Forelimb muscle (tissue), 1 donor: ENCODE measurements at places on chromosomes 7 and 10. TPM values are rescaled to one million over a fixed set of nuclear protein-coding genes. Genes with fewer than 3 reads are reported as not detected.

- DNase-seq = no peak
These were observed 83.2 kb upstream of the SFMBT2 start for GRCh38 chr10:7493996-7494395.

TMEM178B gene
- 0.43 TPM for polyA plus RNA-seq

DNA sequence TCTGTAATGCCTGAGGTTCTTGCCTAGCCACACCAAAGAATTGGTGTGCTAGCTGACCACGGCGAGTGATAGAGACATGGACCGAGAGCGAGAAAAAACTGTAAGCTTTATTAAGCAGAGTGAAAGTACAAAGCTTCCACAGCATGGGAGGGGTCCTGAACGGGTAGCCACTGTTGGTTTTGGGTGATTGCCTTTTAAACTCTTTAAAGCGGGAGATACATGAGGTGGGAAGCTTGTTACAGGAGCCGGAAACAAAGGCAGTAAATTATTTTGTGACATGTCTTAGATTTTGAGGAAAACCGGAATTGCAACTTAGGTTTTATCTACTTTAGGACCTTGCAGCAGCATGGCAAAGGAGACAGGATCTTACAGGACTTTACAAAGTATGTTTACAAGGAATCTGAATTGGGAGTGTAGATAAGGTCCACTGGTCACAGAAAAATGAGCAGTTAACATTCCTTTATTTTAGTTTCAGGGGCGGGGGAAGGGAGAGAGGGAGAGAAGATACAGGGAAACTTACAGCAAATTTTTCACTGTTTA, 252.7 kb upstream of the MBL2 start:
- DNase-seq = no peak

- DNase-seq = no peak
These were observed 16.2 kb upstream of the BLNK start for GRCh38 chr10:96287392-96288105.

DNA sequence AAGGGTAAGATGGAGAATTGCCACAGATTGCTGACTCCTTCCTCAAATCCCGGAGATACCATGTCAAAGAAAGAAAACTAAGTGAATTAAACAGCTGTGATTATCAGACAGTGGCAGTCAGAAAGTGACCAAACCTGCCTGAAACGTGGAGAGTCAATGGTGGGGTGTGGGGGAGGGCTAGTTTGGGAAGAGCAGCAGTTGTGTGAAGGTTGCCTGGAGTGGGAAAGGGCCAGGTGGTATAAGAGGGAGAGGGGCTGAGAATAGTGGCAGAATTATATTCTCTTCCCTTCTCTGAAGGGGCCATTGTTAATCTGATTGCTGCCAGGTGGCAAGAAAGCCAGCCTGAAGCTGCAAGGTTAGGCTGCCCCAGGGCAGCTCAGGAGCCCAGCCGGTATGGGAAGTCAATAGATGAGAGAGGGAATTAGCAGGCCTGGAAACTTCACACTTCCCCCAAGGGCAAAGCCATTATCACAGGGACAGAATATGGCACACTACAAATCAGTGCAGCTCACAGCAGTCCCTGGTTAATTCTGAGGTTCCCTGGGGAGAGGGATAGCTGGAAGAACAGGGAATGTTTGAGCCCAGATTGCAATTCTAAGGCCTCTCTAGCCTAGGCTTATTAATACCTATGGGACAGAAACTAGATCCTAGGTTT, 83.9 kb upstream of the ITGB1 start:
- no peak for DNase-seq

GRCh38 chr7:18721429-18721828, 225.9 kb downstream of the HDAC9 start:
- DNase-seq = no peak

NPSR1 gene
- polyA plus RNA-seq = 0.38 TPM

- no peak for DNase-seq
These were observed 3.1 kb downstream of the HNRNPA2B1 start for GRCh38 chr7:26197153-26198115.

- no peak for DNase-seq
These were observed 92.0 kb upstream of the MKLN1 start for GRCh38 chr7:131235489-131236317.

DNA sequence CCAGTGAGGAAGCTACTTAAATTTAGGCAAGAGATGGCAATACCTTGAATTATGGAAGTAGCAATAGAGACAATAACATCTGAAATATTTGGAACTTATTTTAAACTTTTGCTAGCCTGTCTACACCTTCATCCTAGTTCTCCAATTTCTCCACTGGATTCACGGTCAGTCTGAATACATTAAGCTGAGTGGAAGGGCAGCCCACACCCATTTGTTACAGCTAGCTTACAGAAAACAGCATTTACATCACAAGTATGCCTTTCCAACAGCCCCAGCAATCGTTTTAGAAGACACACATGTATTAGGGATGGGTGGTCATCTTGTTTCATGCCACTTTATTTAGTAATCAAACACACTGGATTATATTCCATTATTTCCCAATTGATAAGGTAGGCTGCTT, 16.7 kb downstream of the EPC1 start:
- no peak for DNase-seq

- DNase-seq = no peak
These were observed 126.3 kb downstream of the LRRC18 start for GRCh38 chr10:48813291-48813690.

NHLRC2 gene
- 16.1 TPM for polyA plus RNA-seq

DNA sequence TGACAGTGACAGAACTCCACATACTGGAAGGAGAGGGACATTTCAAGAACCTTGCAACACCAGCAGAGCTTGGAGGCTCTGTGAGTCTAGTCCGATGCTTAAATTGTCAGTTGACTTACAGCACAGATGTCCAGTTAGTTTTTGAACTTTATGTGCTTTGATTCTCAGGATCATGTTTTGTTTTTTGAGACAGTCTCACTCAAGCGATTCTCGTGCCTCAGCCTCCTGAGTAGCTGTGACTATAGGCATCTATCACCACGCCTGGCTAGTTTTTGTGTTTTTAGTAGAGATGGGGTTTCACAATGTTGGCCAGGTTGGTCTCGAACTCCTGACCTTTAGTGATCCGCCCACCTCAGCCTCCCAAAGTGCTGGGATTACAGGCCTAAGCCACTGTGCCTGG, 31.8 kb upstream of the STEAP4 start:
- DNase-seq = no peak

DNA sequence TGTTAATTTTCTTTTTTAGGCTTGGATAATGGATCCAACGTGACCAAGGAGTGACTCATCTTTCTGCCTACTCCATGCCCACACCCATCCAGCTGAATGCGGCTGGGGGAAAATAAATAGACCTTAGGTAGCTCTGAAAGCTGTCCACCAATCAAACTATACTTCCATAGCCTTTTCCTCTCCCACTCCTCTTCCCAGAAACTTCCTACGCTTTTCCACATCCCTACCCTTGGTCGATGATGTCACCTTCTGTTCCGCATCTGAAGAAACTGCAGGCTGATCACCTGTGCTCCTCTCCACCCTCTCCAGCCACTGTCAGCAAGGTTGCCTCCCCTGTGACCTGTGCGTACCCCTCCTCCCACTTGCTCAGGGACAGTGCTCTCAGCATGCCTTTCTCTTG, 359.8 kb upstream of the KLF6 start:
- no peak for DNase-seq

GRCh38 chr10:2981361-2981801, 86.0 kb upstream of the PFKP start:
- no peak for DNase-seq

INPP5A gene
- 51.2 TPM for polyA plus RNA-seq

GRCh38 chr7:46173476-46174195, 252.6 kb upstream of the IGFBP3 start:
- no peak for DNase-seq

DNA sequence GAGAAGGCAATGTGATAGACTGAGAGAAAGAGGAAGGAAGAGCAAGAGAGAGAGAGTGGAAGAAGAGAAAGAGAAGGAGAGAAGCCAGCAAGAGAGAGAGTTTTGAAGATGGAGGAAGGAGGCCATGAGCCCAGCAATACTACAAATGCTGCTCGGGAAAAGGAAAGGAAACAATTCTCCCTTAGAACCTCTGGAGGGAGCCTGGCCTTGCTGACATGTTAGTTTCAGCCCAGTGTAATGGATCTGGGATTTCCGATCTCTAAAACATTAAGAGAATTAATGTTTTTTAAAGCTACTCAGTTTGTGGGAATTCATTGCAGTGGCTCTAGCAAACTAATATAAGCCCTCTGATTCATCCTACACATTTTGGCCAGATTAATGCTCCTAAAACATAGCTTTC, 206.8 kb upstream of the MTPN start:
- no peak for DNase-seq

- no peak for DNase-seq
These were observed 35.8 kb downstream of the FOXL3 start for GRCh38 chr7:325811-326210.

MBL2 gene
- not detected for polyA plus RNA-seq

DNA sequence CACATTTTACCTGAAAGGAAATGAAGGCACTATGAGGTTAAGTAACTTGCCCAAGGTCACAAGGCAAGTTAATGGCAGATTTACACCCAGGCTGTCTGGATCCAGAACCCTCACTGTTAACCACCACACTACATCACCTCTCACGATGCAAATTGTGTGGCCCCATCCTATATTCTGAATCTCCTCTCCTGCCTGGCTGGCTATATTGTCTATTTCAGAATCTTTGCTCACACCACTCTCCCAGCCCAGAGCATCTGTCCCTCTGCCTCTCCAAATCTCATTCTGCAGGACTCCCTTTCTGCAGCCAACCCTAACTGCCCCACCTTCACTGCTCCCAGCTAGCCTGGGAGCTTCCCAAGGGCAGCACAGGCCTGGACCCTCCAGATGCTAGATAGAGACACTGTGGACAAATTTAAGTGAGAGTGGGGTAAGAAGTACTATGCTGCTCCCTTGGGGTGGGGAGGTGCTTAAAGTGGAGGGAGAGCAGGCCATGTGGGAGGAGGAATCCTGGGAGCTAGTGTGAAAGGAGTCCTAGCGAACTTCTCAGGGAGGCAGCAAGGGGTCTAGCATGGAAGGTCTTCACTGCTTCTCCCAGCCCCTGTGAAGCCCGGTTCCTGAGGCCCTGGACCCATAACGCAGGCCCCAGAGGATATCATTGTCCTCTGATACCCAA, 786 bp downstream of the CUEDC2 start:
- no peak for DNase-seq

DNA sequence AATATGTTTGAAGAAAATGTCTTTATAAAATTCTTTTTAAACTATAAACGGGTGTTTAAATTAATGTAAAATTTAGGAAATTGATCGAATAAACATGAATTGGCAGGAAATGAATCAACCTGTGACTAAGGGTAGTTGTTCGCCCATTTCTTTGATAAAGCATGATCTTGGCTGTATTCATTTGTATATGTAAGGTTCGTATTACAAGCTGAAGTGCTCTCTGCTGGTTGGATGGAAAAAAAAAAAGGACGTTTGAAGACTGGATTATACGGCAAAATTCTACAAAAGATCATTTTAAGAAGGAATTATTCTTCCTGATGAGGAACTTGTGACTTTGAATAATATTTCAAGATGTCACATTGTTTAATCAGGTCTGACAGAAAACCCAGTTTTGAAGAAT, 185.4 kb upstream of the ANK3 start:
- DNase-seq = no peak

DNA sequence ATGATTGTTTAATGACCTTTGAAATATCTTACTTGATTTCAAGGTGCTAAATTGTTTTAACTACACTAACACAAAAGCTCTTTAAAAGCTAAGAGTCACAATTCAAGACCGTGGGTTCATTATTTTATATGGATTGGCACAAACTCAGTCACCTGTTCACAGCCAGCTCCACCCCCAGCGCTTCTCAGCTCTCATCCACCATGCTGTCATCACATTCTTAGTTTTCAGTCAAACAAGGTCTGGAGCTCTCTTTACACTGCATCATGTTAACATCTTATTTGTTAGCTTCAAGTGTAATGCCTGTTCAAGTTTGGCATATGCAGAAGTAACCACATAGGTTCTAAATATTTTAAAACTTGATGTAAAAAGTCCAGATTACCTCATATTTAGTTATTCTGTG, 180.9 kb upstream of the LRRTM3 start:
- no peak for DNase-seq

- DNase-seq = no peak
These were observed 495.4 kb downstream of the GFRA1 start for GRCh38 chr10:115777646-115778045.

DNA sequence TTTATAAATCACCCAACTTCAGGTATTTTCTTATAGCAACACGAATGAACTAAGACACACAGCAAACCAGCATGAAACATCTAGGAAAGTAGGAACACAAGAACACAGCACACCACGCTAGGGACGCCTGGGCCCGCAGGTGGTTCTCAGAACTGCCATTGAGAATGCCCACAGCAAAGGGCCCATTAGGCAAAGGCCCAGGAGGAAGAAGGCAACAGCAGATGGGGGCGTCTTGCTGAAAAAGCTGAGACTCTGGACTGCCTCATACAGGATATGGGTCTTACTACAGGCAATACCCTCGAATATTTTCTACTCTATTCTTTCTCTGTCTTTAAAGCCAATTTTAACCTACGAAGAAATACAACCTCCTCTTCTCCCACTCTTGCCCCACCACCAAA, 77.3 kb downstream of the PARD3 start:
- DNase-seq = no peak

TEX36 gene
- polyA plus RNA-seq = not detected

DNA sequence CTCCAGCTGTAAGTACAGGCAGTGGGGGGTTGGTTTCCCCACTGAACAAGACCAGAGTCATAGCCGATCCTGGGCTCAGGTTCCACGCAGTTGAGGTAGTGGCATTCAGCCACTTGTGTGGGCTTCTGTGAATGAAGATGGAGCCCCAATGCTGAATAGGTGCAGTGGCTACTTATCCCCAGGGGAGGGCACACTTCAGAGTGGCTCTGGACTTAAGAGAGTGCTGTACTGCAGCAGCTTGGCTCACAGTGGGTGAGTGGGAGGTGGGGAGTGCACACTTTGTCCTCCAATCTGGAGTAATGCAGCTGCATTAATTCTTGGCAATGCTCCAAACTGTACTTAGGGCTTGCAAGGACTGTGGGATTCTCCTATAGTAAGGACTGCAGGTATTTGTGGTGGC, 81.9 kb downstream of the BUB3 start:
- no peak for DNase-seq

HACD1 gene
- polyA plus RNA-seq = 168 TPM

- DNase-seq = no peak
These were observed 98.0 kb upstream of the ELMO1 start for GRCh38 chr7:37546677-37547076.

- no peak for DNase-seq
These were observed 118.8 kb downstream of the RELN start for GRCh38 chr7:103870664-103871063.

- DNase-seq = no peak
These were observed 2.3 kb upstream of the DRGX start for GRCh38 chr10:49398000-49398861.

- DNase-seq = no peak
These were observed 34.7 kb upstream of the KMT2E start for GRCh38 chr7:104979167-104979841.

GRCh38 chr7:21094589-21094988, 307.9 kb upstream of the SP8 start:
- DNase-seq = no peak

DNA sequence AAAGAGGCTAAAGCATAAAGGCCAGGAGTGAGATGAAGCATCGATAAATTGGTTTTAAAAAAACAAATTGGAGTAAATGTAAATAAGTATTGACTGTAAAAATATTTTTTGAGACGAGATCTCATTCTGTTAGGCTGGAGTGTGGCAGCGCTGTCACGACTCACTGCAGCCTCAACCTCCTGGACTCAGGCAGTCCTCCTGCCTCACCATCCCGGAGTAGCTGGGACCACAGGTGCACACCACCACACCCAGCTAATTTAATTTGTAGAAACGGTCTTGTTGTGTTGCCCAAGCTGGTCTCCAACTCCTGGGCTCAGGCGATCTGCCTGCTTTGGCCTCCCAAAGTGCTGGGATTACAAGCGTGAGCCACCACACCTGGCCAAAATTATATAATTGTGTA, 17.8 kb downstream of the HNRNPA2B1 start:
- DNase-seq = no peak

KIAA1549 gene
- 9.9 TPM for polyA plus RNA-seq
